ENCODE measurements at places on chromosomes 11 and 22.

GRCh38 chr11:15852179-15852578 is 504.2 kb downstream of the SOX6 start:
- no peak for DNase-seq

- DNase-seq: no peak
These were observed 47.2 kb upstream of the MMP7 start for GRCh38 chr11:102577723-102578122.

GRCh38 chr11:94379613-94380012 is 21.6 kb downstream of the GPR83 start:
- no peak for DNase-seq

DNA sequence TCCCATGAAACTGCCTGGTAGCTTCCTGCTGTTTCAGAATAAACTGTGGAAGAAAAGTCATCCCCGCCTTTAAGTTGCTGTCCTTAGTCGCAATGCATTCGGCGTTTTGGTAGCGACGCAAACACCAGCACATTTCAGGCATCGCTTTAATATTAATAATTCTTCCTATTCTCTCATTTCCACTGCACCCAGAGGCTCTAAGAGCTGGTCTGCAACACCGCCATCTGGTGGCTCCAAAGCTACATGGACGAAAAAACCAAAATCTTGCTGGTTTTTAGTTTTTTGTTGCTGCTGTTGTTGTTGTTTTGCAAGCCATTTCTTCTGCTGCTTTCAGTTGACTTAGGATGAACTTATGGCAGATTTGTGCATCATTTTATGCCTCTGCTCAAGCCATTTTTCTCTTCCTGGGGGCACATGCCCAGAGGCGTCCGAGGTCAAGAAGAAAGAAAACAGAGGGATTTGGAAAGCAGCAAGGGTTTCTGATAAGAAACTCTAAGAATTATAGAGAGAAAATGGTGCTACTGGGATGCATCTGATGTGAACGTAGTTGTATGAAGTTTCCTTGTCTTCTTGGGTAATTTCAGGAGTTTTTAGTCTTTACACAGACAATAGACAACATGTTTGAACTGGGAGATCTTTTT is 345.4 kb upstream of the KIRREL3 start:
- DNase-seq: peak; percentile 7

DNA sequence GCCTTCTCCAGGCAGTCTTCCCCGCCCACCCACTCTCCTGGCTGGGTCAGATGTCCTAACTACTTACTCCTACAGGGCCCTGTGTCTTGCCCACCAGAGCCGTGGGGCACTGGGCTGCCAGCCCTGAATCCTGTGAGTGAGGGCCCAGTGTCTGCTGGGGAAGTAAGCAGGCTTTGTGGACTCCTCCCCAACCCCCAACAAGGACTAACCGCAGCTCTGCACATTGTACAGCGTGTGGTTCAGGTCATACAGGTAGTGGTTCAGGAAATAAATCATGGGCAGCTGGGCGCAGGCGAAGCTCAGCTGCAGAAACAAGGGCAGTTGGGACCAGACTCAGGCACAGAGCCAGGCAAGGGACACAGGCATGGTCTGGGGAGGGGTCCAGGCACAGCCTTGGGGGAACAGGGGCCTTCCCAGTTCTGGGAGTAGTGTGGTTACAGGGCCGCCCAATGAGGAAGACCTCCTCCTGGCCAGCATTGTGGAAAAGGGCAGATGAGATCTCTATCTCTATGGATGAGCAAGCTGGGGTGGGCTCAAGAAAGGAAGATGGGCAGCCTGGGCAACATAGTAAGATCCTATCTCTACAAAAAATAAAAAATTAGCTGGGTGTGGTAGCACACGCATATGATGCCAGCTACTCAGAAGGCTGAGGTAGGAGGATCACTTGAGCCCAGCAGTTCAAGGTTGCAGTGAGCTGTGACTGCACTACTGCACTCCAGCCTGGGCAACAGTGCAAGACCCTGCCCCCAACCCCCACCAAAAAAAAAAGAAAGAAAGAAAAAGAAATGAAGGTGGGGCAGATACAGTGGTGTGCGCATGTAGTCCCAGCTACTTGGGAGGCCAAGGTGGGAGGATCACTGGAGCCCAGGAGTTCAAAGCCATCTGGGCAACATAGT is 5.5 kb downstream of the UNC93B1 start:
- DNase-seq: no peak

DNA sequence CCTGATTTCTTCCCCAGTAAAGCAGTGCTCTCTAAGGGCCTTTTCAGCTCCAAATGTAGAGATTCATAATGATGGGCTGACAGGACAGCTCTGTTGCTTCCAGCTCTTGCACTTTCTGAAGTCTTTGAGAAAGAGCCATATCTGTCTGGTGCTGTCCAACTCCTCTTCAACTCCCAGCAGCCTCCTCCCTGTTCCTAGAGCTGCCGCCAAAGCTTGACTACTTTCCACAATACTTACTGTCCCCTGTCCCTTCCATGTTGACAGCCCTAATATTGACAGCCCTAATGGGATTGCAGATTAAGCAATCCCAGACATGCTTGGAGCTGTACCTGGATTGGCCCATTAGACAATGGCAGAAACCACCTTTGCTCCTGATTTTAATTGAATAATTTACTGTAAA is 29.6 kb downstream of the INSC start:
- no peak for DNase-seq

- peak; percentile 64 for DNase-seq
These were observed 2.2 kb downstream of the TNKS1BP1 start for GRCh38 chr11:57322256-57323166.

GRCh38 chr22:48605856-48606481 is 1221.7 kb downstream of the BRD1 start:
- DNase-seq: no peak

DNA sequence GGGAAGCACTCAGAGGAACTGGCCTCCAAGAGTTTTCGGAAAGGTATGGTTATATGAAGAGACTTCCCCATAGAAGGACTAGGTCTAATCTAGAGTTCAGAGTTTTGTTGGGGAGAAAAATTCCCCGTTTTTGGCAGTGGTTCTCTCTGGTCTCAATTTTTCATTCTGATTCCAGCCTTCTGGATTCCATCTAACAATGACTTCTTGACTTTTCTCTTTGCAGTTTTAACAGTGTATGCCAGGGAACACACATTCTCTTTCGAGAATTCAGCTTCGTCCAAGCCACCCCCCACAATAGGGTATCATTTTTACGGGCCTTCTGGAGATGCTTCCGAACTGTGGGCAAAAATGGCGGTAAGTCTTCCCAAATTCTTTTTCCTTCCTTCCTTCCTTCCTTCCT is 115.6 kb downstream of the CSTPP1 start:
- no peak for DNase-seq

- DNase-seq: no peak
These were observed 10.8 kb downstream of the TTLL12 start for GRCh38 chr22:43176090-43176489.

DNA sequence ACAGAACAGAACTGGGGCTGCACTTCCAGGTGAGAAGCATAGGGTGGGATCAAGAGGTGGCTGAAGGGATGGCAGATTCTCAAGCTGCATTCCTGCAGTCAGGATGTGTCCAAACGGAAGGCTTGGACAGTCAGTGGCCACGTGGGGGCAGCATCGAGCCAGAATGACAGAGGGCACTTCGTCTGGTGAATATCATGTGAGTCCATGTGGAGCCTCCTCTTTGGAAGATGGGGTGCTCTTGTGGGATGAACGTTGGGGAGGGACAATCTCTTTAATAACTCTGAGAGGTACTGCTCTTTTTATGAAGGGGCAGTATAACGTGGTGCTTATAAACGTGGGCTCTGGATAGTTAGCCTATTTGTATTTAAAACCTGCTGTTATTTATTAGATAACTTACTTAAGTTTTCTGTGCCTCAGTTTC is 154.9 kb upstream of the NAV2 start:
- DNase-seq: peak; percentile 78

- DNase-seq: no peak
These were observed 23.8 kb downstream of the CD82 start for GRCh38 chr11:44589301-44589700.

DNA sequence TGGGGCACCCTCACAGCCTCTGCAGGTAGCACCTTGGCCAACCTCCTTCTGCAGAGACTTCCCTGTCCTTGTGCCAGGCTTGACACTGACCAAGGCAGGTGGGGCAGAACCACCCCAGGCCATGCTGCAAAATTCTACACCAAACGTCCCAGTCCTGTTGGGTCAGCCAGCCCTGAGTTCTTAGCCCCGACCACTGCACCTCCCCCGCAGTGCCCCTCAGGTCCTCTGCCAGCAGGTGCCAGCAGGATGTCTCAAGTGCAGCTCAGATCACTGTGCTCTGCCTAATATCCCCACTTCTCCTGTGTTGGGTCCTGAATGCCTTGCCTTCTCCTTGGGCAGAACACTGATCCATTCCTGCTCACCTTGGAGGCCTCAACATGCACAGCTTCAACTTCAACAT is 999.7 kb downstream of the TBC1D22A start:
- DNase-seq: no peak

GRCh38 chr11:67438158-67438902 is 848 bp upstream of the PTPRCAP start:
- no peak for DNase-seq

DNA sequence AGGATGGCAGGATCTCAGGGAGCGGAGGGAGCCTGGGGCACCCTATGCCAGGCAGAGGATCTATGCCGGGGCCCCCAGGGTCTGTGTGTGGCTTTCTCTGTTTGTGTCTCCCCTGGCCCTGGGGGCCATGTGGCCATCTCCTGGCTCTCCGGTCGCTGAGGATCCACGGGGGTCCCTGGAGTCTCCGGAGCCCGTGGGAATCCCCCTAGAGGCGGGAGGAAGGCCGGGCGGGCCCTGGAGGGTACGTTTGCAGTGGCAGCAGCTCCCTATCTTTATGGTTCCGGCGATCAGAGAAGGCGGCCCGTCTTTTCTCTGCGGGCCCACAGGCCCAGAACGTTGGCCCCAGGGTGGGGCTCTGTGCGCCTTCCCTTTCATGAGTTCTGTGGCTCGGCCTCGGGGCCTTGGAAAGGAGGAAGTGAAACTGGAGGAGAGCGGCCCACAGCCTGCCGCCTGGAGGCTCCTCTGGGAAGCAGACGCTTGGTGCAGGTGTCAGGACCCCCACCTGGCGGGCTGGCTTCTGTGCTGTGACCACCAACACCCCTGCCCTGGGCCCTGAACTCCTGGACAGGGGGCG is 82.1 kb downstream of the KCNQ1 start:
- DNase-seq: no peak

- no peak for DNase-seq
These were observed 20.8 kb upstream of the ATP5MG start for GRCh38 chr11:118380571-118380970.

DNA sequence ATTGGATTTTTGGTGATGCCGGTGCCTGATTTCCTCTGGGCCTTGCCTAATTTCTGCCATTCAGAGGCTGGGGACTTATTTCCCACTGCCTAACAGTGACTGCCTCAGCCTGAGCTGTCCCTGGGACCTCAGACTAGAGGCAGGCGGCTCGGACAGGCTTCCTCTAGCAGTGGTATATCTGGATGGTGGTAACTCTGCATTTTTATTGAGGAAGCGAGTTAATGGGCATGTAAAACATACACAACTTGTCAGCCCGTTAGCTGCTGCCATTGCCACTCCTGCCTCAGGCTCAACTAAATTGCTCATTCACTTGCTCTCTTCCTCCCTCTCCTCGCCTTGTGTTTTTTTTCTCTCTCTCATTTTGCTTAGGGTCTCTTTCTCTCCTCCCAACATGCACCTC is 561.6 kb downstream of the BUD13 start:
- DNase-seq: no peak

DNA sequence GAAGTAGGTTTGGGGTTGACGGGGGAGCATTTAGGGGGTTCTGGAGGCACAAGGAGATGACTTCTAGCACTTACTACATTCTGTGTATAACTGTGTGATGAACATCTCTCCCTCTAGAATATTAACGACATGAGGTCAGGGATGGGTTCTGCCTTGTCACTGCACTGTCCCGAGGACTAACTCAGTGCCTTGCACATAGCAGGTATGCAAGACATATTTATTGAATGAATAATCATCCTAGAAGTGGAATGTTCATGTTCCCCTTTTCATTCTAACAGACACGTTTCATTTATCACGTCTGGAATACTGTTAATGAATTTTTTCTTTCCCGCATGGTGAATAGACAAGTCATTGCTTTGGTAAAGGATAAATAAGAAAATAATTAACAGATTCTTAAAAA is 12.6 kb downstream of the SYT13 start:
- no peak for DNase-seq

- no peak for DNase-seq
These were observed 46.2 kb downstream of the HIRA start for GRCh38 chr22:19385221-19385906.

DNA sequence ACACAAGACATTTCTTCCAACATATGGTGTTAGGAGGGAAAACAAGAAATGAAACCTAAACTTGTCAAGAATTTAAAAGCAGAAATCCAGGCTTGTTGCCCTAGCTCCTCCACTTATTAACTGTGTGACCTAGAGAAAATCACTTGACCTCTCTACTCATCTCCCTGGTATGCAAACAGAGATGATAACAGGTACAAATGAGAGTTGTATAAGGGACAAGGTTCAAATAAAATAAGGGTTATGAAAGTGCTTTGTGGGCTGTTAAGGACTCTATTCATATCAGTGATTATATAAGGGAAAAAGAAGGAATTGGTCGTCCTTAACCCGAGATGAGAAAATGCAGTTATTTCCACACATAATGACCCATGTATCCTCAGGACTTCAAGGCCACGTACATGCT is 372.7 kb upstream of the TENM4 start:
- no peak for DNase-seq

DNA sequence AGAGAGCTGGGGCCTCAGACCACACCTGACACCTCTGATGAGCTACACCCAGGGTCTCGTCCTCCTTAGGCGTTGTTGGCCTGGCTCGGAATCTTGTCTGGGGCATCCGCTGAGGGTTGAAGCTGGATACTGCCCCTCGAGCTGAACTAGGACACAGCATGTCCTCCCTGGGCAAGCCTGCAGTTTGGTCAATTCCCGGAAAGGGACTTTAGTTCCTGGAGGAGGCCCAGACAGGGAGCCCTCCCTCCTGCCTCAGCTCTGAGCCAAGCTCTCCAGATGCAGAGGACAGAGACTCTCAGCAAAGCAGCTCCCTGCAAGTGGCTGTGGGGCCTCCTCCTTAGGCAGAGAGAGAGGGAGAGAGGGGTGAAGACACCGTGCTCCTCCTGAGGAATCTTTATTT is 4.9 kb downstream of the APOL3 start:
- DNase-seq: no peak

- no peak for DNase-seq
These were observed 664.3 kb downstream of the BRD1 start for GRCh38 chr22:49163258-49163959.

DNA sequence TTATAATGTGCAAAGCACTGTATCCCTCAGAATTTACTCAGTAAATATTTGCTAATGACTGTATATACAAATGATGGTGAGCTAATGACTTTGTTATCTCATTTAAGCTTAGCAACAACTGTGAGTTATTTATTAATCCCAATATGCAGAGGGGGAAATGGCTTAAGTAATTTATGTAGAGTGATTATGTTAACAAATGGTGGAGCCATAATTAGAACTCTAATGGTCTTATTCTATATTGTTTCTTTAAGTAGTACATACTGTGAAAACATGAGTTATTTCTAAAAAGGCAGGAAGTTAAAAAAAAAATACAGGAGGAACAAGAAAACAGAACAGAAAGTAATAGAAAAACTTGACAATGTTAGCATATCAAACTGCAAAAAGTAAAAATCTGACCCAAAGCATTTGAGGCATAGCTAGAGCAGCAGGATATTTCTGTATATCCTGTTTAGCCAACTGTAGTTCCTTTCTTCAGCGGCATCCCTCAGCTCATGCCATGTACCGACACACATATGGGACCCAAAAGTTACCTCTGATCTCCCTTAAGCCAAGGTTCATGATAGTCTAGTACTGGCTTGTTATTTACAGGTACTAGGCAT is 94.2 kb downstream of the FCHSD2 start:
- no peak for DNase-seq
